ENCODE measurements at places on chromosomes 2 and 18.

GRCh38 chr18:62024983-62025382 lies 132.2 kb upstream of the RNF152 start:
- no peak for DNase-seq

- no peak for DNase-seq
These were observed 30.9 kb downstream of the ANTXR1 start for GRCh38 chr2:69043736-69044400.

- no peak for DNase-seq
These were observed 39.0 kb downstream of the ANXA4 start for GRCh38 chr2:69780921-69781320.

- DNase-seq = no peak
These were observed 105.2 kb upstream of the OTOS start for GRCh38 chr2:240245706-240246105.

GRCh38 chr18:46542545-46542944 lies 114.5 kb downstream of the LOXHD1 start:
- no peak for DNase-seq

DNA sequence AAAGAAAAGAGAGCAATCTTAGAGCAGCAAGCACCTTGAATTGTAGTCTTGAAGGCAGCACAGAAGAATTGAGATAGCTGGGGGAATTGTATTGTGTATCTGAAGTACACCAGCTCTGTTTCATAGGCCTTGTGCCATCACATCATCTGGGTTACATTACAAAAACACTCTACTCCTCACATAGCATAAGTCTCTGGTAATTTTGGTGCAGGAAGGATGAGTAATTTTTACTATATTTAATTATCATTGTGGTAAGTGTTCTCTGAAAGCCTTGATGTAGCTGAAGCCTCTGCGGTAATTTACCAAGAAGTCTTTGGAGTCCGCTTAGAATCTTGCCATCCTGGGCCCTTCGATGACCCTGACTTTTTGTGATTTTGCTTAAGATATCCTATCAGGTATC lies 291.1 kb downstream of the ARHGAP15 start:
- no peak for DNase-seq

DNA sequence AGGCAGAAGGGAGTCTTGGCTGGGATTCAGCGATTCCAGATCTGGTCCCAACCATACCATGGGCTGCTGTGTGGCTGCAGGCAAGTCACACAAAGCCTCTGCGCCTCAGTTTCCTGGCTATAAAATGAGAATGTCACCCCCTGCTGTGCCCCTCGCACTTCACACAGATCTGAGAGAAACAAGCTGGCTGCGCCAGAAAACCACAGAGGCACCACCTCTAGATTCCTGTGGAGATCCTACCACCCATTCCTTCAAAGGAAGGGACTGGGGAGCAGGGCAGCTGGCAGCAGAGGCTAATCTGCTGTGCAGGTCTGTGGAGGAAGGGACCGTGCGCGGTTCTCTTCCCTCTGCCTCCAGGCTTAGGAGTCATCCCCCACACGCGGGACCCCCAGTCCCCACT lies 19.8 kb downstream of the NEURL3 start:
- DNase-seq = no peak

- DNase-seq = no peak
These were observed 81.8 kb downstream of the INO80D start for GRCh38 chr2:206004004-206004693.

- no peak for DNase-seq
These were observed 176.8 kb upstream of the GLI2 start for GRCh38 chr2:120558847-120559246.

GRCh38 chr2:179528576-179529069 lies 264.0 kb upstream of the SESTD1 start:
- no peak for DNase-seq

DNA sequence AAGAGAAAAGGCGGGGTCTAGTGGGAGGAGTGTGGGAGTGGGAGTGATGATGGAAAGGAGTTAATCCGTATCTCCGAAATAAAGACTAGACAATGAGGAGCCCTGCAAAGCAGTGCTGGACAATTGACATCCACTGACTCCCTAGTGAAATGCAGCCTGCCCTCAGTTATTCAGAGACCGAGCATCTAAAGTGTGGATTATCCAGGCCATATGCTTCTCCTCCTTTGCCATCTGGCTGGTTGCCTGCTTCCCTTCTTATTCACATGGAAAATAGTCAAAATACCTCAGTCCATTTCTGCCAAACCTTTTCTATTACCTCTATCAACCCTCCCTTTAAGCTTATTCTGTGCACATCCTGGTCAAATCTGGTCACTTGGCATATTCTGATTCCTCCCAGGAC lies 288.8 kb upstream of the SIX3 start:
- peak; percentile 26 for DNase-seq

DNA sequence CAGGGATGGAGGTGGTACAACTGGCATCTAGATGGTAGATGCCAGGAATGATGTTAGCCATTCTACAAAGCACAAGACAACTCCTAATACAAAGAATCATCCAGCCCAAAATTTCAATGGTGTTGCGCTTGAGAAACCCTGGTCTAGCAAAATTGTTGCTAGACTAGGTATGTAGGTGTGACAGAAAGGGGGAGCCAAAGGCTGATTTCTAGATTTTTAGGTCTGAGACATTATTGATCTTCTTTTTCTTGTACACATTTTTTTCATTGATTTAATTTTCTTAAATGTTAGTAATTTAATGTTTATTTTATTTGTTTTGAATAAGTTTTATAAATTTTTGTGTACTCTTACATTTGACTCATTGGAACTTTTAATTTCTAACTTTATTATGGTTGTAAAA lies 216.4 kb downstream of the FSIP2 start:
- DNase-seq = no peak

DNA sequence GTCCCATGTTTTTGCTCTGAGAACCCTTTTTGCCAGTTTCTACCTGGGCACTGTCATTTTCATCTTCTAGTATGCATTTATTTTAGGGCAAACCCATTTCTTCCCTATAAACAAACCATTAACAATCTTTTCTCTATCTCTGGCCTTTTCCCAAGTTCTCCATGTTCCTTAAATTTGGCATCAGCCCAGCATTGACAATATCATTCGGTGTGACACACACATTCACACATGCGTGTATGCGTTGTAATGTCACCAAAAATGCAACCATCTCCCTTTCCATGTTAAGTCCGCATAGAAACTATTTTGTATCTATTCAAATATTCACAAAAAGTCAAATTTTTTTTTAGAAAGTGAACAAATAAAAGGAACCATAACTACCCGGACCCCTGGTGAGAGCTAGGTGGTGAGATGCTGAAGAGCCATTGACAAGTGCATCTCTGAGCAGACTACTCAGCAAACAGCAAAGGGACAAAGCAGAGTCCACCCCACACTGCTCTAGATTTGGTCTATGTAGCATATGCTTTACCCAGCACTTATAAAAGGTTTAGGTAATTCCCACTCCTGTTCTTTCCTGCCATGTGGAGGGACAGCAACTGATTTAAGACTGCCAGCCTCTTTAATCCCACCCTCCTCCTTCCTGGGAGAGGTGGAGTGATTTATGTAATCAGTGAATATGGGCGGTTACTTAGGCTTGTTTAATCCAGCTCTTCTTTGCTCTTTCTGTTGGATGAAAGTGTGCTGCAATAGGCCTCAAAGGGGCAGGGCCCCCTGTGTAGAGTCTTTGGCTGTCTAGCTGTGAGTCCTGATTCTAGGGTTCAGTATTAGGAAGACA lies 124.1 kb downstream of the METTL8 start:
- DNase-seq = no peak

- no peak for DNase-seq
These were observed 10.3 kb downstream of the SULT1C4 start for GRCh38 chr2:108388045-108388444.

- no peak for DNase-seq
These were observed 89.2 kb upstream of the MSH2 start for GRCh38 chr2:47313728-47314127.

GRCh38 chr2:191863988-191864387 lies 17.1 kb upstream of the CAVIN2 start:
- no peak for DNase-seq

DNA sequence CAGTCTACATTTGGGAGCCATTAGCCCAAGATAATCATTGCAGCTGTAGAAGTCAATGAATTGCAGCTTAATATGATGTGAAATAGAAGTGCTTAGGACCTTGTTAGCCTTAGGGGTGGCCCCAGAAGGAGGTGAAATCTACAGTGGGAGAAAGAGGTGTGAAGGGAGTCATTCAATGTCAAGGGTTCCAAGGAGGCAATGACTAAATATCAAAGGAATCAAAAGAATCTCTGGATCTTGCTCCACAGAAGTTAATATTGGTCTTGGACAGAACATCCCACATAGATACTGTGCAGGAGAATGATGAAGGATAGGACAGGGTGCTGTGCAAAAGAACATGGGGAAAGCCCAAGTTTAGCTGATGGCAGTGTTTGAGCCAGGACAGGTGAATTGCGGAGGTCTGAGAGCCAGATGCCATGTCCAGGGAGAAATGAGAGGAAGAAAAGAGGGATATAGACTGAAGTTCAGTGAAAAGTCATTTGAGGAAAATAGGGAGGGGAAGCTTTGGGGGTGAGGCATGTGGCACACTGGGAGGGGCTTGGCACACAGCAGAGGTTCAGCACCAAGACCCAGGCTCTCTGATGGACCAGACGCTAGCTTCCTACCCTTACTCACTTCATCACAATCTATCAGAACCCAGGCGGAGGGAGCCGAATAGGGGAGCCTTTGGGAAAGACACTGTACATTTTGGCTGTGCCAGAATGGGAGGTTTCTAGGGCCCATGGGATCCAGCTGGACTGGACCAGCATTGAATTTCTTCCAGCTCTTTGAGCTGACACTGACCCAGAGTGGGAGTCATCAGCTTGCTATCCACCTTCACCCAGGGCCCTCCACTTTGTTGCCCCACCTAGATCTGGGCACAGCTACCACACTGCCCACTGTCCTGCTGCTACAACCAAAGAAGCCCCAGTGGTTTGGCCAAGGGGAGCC lies 2.2 kb downstream of the IL1F10 start:
- no peak for DNase-seq

GRCh38 chr2:107747964-107748583 lies 78.6 kb upstream of the RGPD4 start:
- no peak for DNase-seq

DNA sequence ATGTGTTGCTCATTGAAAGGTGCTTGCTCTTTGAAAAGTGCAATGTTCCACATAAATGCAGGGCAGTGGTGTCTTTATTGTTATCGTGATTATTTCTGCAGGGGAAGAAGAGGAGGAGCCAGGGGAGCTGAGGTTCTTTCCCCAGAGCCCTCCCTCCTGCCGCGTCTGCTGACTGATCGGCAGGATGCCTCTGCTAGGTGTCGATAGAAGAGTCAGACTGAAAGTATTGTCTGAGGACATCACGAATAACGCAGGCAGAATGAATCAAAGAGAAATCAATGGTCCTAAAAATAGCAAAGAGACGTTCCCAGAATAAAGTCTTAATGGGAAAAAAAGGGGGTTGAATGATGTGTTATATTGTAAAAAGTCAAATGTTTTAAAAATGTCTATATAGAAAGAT lies 47.4 kb upstream of the SIX3 start:
- DNase-seq = no peak

DNA sequence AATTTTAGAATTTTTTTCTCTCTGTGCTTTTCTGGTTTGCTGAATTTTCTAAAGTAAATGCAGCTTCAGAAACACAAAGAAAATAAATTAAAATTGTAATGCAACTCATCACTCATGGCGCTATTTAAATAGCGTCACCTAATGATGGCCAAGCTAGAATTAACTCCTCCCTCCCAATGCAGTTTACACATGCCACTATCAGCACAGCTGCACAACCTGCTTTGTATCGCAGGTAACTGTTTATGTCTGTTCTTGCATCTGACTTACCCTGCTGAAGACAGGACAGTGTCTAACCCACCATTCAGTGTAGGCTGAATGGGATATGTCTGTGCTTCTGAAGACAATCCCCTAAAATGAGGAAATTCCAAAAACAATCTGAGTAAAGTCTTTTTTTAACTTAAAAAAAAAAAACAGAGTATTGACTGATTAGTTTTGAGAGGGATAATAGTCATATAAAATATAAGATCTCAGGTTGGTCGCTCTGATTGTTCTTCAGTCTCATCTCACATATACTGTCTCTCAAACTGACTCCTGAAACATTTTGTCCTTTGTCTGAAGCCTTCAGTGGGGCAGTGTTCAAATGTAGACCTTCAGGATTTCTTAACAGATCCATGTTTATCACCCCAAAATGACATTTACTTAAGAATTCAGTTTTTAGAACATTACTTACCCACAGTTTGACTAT lies 271.4 kb downstream of the ZEB2 start:
- DNase-seq = no peak

GRCh38 chr18:11775436-11776174 lies 75.6 kb upstream of the CHMP1B start:
- no peak for DNase-seq

DNA sequence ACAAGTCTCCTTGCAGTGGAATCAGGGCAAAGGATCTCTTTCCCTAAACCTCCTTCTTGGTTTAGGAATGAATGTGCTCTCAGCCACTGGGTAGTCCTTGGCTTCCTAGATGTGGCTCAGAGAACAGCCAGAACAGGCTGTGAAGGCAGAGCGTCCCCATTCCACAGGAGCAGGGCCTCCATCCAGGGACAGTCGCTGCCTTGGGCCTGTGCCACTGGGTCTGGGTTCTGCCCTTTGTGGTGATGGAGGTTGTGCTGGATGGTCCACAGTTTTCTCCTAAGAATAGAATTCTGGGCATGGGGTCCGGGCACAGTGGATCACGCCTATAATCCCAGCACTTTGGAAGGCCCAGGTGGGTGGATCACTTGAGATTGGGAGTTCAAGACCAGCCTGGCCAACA lies 516.5 kb upstream of the RAB6C start:
- DNase-seq = no peak

All from NCI-H2171 (cell line).